Ureter (tissue), 1 donor: ENCODE measurements at places on chromosomes 13 and 19.

GRCh38 chr19:31355665-31356289 lies 6.5 kb upstream of the TSHZ3 start:
- no peak for DNase-seq

- no peak for DNase-seq
Measured at GRCh38 chr19:41926028-41926762, 2.1 kb downstream of the ERFL start.

DNA sequence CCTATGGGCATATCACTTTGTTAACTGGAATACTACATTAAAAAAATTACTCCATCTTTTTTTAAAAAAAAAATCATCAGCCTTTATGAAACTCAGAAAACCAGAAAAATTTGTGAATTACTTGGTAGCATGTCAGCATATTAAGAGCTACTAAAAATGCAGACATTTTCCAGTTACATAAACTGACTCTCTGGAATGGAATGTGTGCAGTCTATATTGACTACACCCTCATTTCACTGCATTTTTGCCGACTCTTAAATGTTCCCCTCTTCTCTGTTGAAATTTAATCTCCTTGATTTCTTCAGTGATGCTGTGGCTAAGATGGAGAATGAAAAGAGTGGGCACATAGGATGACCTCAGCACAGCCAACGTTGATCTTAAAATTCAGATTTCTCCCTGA lies 393.8 kb downstream of the ITGBL1 start:
- DNase-seq: no peak

DNA sequence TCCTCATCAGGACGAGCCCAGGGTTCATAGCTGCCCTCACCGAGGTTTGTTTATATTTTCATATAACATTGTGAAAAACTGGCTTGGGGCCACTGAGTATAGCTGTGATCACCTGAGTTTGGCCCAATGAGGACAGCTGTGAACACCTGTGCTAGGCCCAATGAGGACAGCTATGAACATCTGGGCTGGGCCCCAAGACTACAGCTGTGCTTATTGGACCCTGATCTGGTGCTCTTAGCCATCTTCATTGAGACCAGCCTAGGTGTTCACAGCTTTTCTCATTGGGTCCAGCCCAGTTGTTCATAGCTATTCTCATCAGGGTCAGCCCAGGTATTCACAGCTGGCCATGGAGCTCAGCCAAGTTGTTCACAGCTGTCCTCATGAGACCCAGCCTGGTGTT lies 1167.3 kb downstream of the UQCRFS1 start:
- no peak for DNase-seq

DNA sequence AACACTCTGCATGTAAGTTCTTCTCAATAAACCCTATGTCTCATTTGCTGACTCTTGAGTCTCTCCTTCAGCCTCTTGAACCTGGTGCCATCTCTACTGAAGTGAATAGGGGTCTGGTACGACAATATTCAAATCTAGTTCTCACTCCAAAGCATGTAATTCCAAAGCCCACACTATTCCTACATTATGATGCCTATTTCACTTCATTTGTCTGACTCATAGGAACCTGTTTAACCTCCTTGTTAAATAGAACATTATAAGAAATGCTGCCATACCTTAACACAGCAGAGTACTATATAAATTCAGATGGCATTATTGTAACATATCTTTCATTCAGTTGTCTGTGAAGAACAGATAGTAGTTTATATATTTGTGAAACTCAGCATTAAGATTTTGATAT lies 67.1 kb downstream of the STARD13 start:
- no peak for DNase-seq

- DNase-seq: no peak
Measured at GRCh38 chr19:7366701-7367420, 18.1 kb downstream of the ARHGEF18 start.
